ENCODE measurements at places on chromosomes 5 and 9.

DNA sequence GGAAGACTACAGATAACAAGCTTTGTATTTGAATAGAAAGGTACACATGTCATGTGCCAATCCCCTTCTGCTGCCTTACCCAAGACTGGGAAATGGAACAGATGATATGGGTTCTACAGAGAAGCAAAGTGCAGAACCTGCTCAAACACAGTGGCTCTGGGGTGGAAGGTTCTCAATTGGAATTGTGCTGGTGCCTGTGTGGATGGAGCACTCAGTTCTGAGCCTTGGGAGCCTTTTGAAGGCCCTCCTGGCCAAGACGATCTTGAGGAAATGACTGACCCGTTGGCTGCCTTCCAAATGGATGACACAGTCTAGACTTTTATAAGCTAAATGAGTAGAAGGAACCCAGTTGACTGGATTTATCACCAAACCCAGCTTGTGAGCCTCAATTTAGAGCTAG is 4.2 kb upstream of the PRSS3 start:
- no peak for DNase-seq

- peak; percentile 3 for DNase-seq
These were observed 755.4 kb upstream of the CTNND2 start for GRCh38 chr5:12659686-12660085.

GRCh38 chr9:106757514-106757913 is 105.5 kb upstream of the ZNF462 start:
- DNase-seq: no peak

DNA sequence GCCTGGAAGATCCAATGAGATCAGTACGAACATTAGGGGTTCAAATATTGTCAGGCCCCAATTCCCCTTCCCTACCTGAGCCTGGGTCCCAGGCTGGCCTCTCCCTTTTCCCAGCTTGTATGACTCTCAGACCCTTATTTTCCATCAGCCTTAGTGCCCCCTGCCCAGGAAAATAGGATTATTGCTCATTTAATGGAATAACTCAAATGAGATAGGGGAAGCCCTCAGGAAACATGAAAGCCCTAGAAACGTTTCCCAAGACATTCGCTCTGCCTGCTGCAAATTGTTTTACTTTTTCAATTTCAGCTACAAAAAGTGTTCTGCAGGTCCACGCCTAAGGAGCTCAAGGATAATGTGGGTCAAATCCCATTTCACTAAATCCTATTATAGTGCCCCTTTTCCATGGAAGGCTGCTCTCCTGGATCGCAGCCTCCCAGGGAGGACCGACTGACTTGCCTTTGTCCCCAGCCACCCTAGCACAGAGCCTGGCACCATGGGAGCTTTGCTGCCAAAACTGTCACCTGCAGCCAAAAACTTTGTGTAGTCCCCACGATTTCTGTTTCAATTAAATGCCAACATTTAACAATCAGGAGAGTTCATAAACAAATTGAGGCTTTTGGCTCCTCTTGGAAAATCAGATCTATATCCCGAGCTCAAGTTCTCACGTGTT is 46.9 kb downstream of the THOC3 start:
- DNase-seq: no peak

GRCh38 chr5:144120661-144121180 is 49.7 kb downstream of the YIPF5 start:
- no peak for DNase-seq

- DNase-seq: no peak
These were observed at the start of gene LHX3 for GRCh38 chr9:136204838-136205706. TSS of gene LHX3 (minus strand) at chr9:136205128. CDS start at chr9:136205012, 116 bp downstream.

GRCh38 chr5:172140120-172140519 is 47.9 kb downstream of the STK10 start:
- DNase-seq: peak; percentile 79

GRCh38 chr5:10707198-10708142 is 53.6 kb downstream of the DAP start:
- DNase-seq: no peak

GRCh38 chr5:13913962-13914361 is 30.5 kb downstream of the DNAH5 start:
- DNase-seq: no peak

DNA sequence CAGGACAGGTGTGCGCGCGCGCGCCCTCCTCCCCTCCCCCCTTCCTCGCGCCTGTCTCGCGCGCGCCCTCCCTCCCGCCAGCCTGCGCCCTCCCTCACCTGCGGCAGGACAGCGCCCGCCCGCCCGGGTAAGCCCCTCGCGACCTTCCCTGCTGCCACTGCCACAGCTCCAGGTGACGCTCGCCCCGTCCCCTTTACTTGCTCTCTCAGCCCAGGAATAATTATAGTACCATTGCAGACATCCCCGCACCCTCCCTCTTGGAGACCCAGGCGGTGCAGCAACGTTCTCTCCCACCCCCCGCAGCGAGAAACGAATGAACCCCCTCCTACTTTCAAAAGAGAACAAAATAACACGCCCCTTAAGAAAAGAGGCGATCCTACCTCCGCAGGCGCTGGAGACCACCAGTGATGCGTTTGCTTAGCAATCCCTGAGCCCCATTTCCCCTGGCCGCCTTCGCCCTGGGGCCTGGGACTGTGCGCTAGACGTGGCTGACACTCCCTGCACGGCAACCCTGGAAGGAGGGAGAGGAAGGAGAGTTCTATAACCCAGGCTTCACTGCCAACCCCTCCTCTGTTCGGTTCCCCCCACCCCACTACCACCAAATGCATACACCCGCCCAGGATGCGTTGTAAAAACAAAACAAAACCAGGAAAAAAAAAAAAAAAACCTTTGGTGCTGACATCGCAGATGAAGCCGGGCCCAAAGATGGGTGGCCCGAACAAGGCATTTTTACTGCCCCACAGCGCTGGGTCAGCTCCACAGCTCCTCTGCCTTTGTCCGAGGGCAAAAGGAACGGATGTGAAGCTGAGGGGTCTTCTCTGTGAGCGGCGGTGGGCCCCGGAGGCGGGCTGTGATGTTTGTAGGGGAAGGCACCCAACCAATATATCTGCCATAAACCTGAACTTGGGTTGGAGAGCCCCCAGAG is 5.6 kb upstream of the PURA start:
- DNase-seq: no peak

DNA sequence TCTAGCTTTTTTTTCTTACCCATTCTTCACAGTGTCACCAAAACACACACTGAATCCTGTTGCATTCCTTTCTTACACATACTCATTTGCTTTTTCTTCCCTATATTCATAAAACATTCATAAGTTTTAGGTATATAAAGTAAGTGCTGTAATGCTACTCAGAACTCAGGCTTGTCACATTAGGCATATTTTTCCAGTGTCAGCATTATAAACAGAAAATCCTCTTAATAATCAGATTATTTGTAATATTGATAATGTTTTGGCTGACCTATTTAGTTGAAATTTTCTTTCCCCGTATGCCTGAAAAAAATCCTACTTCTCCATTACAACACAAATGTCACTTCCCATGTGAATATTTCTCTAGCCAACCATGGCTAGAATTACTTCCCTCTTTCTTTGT is 743.0 kb upstream of the NUDT12 start:
- DNase-seq: no peak

DNA sequence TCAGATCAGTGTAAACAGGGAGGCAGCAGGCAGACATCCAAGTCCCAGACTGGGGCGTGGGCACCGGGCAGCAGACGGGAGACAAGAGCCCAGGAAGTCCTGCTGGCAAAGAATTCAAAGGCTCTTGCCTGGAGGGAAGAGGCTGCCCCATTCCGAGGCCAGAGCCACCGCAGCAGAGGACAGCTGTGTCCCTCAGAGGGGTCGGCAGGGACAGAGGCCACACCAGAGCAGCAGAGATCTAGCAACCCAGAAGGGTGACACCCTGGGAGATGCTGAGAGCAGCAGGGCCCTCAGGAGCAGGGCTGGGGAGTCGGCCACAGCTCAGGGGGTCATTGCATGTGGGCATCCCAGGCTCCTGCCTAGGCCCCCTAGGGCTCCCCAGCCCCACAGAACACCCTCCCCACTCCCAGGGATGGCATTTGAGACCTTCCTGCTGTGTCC is 29.1 kb downstream of the ADAMTS2 start:
- no peak for DNase-seq

DNA sequence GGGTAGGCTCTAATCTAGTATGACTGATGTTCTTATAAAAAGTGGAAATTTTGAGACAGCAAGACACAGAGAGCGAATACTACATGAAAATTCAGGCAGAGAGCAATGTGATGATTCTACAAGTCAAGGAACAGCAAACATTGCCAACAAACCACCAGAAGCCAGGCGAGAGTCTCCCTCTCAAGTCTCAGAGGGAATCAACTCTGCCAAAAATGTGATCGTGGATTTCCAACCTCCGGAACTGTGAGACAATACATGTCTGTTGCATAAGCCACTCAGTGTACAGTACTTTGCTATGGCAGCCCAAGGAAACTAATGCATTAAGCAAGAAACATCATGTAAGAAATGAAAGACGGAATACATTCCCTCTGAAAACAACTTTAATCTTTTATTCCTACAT is 52.1 kb upstream of the CCNG1 start:
- DNase-seq: no peak

- no peak for DNase-seq
These were observed 140.7 kb upstream of the RANBP3L start for GRCh38 chr5:36442352-36442751.

DNA sequence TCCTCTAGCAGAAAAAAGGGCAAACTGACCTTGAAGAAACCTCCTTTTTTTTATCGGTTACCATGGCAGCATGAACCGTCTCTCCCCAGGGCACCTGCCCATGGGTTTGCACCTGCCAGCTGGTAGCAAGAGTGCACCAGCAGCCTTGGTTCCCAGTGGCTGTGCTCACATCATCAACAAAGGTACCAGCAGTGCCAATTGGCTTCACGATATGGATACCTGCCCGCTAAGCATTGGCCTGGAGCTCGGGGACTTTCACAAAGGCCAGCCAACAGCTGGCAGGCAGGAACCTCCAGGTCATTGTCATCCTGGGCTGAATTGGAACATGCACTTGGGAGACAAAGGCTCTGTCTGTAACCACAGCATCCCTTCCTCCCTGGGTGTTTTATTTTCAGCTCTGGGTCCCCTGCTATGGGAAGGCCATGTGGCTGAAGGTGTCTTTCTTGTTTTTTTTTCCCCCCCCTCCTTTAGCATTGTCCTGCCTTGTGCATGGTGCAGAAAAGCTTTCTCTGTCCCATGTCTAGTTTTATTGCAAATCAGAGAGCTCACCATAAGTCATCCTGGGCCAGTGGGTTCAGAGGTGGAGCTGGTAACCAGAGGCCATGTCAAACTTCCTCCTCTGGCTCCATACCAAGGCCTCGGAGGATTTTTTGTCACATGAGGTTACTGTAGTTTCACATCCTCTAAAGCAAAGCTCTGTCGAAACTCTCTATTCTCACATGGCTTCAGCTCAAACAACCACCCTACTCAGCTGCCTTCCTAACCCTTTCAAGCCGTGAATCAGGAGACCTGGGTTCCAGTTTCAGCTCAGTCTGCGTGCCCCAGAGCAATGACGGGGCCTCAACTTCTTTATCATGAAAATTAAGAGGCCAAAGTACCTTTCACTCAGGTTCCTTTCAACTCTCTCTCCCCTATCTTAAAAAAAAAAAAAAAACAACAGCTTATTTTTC is 145.5 kb upstream of the MAP3K1 start:
- peak; percentile 98 for DNase-seq

DNA sequence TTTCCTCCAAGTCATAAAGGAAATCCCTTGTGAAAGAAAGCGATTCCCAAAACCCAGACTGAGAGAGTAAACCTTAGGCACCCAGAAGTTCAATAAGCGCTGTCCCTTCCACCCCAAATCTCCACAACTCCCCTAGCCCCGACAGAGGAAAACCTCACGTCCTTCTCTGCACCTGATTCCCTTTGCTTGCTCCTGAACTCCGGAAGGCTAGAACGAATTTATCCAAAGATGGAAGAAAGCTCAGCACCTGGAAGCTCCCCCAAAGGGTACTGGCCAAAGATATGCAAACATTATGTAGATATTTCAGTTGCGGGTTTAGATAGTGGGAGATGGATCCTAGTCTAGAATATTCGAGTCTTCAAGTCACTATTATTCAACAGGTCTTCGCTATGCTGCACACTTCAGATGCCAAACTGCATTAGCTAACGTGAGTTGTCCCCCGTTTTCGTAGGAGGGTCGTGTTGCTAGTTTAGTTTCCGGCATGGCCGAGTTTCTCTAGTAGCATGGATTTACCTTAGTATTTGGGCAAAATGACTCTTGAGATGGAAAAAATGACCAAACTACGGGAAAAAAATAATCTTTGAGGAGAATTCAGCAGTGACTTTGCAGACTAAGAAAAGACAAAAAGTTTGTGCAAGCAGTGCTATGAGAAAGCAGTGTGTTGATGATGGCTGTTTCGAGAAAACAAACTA is 27.7 kb downstream of the NR2F1 start:
- DNase-seq: no peak

DNA sequence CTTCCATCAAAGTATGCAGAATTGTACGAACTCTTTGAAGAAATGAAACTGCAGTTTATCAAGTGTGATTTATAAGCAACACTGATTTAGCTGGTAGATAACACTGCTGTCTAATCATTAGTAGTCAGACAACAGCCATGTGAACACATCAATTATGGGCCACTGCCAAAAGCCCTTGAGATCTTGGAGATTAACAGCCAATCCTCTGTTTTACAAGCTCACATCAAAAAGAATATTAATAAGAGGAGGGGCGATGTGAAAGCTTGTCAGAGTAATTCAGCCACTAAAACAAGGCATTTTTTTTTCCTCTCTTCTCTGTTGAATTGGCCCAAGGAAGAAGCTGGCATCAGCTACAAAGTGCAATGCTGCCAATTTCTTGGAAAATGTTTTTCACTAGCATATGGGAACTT is 28.1 kb downstream of the ZNF608 start:
- no peak for DNase-seq

- DNase-seq: no peak
These were observed 12.4 kb downstream of the LARP1 start for GRCh38 chr5:154767576-154767975.

DNA sequence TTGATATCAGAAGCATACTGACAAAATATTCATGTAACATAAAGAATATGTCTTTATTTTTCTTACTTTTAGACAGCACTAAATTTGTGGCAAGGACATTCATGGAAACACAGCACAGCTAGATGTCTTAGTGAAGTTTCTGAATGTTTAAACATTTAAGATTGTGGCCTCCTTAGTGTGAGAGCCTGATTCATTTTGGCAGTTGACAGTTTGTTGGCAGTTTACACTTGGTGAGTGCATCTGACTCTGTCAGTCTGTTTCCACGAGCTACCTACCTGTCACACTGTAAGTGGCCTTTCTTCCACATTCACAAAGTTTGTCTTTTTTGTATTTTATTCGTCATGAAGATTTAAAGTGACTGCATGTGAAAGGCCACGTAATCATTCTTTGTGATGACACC is 436.8 kb downstream of the TUSC1 start:
- DNase-seq: no peak

DNA sequence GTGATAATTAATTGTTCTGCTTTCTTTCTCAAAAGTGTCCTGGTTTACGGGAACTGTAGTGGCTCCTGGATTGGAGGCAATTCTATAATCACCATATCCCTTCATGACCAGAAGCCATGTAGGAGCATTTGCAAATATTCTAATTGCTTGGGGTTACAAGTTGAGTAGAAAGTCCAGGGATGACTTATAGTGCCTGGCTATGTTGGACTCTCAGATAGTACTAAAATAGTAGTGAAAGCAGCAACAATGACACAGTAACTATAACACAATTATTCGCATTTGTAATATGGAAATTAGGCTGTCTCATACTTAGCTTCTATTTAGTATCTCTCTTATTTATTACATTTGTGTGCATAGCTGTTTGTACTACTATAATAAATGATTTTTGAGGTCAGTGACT is 712.5 kb upstream of the GRAMD2B start:
- no peak for DNase-seq

GRCh38 chr5:176438959-176439757 is 9.0 kb upstream of the FAF2 start:
- DNase-seq: no peak
